ENCODE measurements at places on chromosomes 16 and 17.

- DNase-seq = no peak
Observed at GRCh38 chr17:82267575-82268379, 5.7 kb downstream of the CSNK1D start.

GRCh38 chr17:21374441-21375161 is 1.6 kb upstream of the KCNJ12 start:
- no peak for DNase-seq

- DNase-seq = no peak
Observed at GRCh38 chr17:37567538-37567937, 41.7 kb downstream of the SYNRG start.

- no peak for DNase-seq
Observed at GRCh38 chr17:1228781-1229348, 41.4 kb upstream of the BHLHA9 start.

- DNase-seq = peak; percentile 82
Observed at GRCh38 chr17:44110823-44111633, 12.4 kb downstream of the HDAC5 start.

- DNase-seq = no peak
Observed at GRCh38 chr16:55571191-55571897, 4.9 kb downstream of the CAPNS2 start.

DNA sequence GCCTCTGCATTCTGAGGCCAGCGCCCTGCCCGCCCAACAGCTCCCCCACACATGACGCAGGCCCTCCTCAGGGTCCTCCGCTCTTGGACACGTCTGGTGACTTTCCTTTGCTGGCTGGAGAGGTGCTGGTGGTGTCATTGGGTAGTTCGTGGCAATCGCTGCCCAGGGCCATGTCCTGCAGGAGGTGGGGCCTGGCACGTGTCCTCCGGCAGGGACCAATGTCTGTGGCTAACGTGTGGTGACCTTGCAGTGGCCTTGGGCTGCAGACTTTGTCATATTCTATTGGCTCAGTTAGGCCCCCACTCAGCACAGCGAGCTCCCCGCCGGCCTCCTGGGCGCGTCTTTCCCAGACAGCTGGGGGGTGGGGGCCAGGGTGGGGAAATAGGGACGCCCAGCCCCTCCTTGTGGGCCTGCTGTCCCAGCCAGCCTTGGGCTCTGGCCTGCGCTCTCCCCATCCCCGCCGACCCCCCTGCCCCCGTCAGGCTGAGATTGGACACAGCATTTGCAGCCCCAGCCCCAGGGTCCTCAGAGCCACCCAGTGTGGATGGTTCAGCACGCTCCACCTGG is 52.1 kb upstream of the PVALEF start:
- no peak for DNase-seq

DNA sequence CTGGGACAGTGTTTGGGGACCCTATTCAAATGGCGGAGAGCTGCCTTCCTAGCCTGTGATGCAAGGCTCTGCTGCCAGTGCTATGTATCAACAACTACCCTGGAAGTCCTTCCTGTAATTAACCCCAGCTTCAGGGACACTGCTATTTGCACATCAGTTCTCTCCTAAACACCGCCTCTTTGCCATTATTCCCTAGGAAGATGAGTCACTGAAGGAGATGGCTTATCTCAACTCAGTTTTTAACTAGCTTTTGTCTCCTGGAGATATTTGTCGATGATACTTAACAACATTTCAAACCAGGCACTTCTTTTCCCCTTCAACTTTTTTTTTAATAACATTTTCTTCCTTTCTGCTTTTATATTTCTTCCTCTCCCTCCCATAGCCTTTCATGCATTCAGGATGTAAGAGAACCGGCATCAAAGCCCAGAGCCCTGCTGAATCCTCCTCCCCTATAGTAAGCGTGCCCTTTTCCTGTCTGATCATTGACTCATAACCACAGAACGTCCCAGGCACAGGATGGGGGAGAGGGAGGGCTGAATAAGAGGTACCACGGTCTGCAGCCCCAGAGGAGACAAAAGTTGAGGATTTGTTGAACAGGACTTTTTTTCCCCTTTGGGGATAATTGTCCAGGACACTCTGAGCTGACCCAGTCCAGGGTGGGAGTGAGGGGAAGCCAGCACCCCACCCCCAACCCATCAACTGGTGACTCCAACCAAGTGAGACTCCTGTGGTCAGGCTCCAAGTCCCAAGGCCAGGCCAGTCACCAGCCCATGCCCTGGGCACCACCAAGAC is 387.8 kb upstream of the SALL1 start:
- no peak for DNase-seq

DNA sequence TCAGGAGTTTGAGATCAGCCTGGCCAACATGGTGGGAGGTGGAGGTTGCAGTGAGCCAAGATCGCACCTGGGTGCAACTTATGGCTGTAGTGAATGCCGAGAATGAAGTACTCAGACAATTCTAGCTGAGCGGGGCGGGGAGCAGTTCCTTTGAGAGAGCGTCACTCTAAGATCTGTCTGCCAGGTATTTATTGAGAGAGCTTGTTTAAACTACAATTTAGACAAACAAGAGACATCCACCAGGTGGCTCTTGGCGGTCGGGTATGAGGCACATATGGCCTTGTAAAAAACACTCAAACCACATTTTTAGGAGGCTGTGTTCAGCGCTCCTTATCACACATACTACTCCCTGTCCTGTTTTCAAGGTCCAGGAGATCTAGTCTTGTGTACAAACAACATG is 40.6 kb upstream of the CDH1 start:
- DNase-seq = no peak

DNA sequence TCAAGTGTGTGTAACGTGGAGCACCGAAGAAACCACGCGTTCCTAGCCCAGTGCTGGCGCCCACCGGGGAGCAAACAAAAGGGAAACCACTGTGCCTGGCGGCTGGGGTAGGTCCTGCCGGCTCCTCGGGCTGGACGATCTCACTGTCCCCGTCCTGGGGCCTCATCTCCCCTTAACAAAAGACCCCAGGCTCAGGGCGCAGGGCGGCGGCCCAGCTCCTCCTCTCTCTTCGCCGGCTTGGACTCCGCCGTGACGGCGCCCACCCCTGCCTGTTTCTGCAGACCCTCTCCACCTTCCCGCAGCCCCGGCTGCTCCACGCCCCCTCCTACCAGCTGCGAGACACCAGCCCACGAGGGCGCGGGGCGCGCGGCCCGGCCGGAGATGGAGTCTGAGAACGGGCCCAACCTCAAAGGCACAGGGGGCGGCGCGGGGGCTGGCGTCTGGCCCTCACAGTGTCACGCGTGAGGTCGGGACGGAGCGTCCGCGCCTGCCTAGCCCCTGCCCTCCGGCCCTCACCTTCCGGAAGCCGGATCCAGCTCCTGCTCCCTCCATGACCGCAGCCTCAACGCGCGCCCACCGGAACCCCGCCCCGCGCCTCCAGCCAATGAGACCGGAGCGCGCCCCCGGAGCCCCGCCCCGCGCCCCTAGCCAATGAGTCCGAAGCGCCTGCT is at the start of gene CENPX:
CENPX (minus strand) TSS at position 569 of the 671 bp plus-strand sequence; CDS start at position 552, 17 bp downstream.
- DNase-seq = no peak

GRCh38 chr17:57899822-57900221 is 50.0 kb upstream of the MRPS23 start:
- no peak for DNase-seq

DNA sequence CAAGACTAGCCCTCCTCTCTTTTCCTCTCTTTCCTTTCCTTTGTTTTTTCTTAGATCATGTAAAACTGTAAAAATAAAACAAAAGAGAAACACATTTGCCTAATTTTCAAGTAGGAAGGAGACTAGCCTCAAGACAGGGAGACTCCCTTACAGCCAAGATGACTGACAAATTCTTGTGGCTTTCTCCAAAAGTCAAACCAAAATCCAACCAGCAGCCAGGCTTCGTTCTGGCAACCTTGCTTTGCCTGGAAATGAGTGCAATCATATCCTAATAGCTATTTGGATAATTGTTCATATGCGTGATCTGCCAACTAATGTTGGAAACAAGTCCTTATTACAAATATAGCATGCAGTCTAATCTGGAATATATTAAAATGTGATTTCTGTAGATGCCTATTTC is 868.9 kb upstream of the SOX9 start:
- no peak for DNase-seq

DNA sequence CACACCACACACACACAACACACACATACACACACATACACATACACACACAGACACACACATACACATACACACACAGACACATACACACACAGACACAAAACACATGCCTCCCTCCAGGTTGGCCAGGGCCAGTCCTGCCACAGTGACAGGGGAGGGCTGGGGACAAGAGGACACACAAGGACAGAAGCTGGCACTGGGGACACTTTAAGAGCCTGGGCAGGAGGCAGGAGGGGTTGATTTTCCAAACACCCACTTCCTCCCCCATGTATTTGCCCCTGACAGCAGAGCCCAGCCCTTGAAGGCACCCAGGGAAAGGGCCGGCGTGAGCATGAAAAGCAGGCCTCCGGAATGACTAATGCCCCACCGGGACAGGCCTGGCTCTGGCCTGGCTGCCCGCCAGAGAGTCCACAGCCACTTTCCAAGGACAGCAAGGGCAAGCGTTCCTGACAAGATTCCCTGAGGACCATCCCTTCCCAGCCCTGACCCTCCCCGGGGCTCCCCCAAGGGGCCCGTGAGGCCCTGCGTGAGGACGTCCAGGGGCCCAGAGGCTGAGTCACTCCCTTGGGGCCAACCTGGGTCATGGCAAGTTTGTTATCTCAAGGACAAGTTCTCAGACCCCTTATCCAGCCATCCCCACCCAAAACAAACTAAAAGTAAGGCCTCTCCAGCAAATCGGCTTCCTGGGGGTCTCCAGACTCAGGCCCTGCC is 235.6 kb downstream of the ZNF423 start:
- no peak for DNase-seq

DNA sequence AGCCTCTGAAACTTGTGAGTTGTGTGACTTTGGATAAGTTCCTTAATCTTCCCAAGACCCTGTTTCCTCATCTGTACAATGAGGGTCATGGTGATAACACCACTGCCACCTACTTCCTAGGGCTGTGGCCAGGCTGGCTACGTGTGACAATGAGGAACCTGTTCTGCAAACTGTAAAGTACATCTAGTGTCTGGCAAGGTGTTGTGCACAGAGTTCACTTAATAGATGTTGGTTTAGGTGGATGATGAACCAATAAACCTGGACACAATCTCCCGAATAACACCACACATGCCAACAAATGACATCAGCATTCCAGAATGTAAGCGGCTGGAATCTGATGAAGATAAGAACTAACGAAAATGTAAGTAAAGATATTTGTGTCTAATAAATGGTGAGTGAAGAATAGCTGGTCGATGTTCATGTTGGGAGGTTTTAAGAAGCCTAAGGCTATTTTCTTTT is 82.3 kb downstream of the MARCHF10 start:
- DNase-seq = no peak

- DNase-seq = no peak
Observed at GRCh38 chr16:28497861-28498599, 3.6 kb downstream of the APOBR start.

- no peak for DNase-seq
Observed at GRCh38 chr16:81148277-81148676, 52.1 kb upstream of the GCSH start.

GRCh38 chr17:9987779-9988585 is 82.9 kb upstream of the RCVRN start:
- DNase-seq = peak; percentile 60

GRCh38 chr17:73317513-73318426 is 6.0 kb upstream of the CDC42EP4 start:
- no peak for DNase-seq

GRCh38 chr17:43671031-43671692 is 9.4 kb upstream of the MEOX1 start:
- DNase-seq = no peak

- no peak for DNase-seq
Observed at GRCh38 chr17:72535346-72535745, 414.5 kb downstream of the SOX9 start.

All from WTC11 (cell line).